Kidney tubule cell (primary cell): ENCODE measurements at places on chromosomes 13 and 19.

DNA sequence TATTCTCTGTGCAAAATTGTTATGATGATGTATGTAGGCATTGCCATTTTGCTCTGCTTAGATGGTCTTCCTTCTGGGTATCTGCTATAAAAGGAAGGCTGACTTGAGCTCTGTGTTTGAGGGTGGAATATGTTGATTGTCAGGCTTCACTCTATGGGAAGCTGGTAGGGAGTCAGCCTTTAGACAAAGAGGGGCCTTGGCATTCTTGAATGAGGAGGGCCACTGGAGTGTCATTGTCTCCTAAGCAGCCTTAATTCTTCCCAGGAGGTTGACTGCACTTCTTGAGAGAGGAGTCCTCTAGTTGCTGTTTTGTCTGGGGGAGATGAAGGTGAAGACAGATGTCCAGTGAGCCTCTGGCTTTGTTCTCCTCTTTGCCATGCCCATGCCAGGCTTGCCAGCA lies 266.8 kb downstream of the KCNRG start:
- no peak for DNase-seq

- DNase-seq, result no peak
Measured at GRCh38 chr13:51453207-51453958, 547 bp upstream of the INTS6 start.

GRCh38 chr13:61370520-61370919 lies 45.1 kb downstream of the PCDH20 start:
- DNase-seq, result no peak

GRCh38 chr13:111423168-111423785 lies 102.8 kb downstream of the TEX29 start:
- DNase-seq, result peak; percentile 74

DNA sequence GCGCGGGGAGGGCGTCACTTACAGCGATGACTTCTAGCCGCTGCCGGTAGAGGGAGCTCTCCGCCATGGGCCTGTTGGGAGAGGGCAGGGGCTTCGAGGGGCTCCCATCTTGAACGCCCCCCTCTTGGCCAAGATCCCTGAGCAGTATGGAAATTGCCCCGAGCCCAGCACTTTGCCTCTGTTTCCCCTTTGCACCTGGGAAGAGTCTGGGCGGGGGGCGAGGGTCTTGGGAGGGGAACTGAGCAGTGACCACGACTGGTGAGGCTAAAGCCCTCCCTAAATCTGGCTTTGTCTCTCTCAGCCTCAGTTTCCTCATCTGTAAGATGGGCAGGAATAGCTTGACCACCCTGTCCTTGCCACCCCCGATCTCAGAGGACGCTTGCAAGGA lies 2.8 kb downstream of the PALM3 start:
- DNase-seq, result no peak

GRCh38 chr13:51244637-51245405 lies 22.6 kb downstream of the FAM124A start:
- no peak for DNase-seq
